ENCODE measurements at places on chromosomes 3 and 15.

GRCh38 chr3:170431054-170431453 is 12.4 kb downstream of the CLDN11 start:
- DNase-seq, result no peak

DNA sequence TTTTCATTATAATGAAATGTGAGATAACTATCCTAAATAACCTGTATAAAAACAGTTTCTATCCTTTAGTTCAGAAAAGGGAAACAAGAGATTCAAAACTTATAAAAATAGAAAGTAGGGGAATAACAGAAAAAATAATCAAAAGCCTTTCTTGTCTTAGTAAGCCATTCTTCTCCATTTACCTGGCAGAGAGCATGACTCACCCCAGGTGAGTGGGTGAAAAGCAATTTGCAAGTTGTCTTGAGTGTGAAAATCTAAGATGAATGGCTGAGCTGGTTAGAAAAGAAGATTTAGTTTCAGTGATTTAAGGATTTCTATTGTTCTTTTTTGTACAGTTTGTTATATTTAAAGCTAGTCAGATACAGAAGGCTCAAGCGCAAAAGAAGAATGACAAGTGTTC is 702.0 kb downstream of the GRM7 start:
- no peak for DNase-seq

DNA sequence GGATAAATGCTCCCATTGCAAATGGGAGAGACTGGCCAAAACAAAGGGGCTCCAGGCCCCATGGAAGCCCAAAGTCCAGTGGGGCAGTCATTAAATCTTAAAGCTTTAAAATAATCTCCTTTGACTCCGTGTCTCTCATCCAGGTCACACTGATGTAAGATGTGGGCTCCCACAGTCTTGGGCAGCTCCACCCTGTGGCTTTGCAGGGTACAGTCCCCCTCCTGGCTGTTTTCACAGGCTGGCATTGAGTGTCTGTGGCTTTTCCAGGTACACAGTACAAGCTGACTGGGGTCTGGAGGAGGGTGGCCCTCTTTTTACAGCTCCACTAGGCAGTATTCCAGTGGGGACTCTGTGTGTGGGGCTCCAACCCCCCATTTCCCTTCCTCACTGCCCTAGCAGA is 45.9 kb downstream of the NIPA2 start:
- DNase-seq, result no peak

DNA sequence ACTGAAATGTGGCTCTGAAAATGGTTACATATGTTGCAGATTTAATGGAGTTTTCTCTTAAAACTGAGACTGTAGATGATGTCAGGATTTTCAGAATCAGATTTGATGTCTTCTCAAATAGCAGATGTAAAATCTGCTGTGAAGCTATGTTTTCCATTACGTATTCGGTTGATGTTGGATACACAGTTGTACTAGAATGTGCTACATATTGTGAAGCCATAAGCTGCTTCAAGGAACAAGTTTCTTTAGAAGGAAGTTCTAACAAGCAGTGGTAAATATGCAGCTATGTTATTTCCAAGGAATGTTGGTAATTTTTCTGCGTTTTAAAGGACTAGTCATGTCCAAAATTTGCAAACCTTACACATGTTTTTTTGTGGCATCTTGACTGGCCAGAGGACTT is 197.7 kb downstream of the RBMS3 start:
- no peak for DNase-seq

DNA sequence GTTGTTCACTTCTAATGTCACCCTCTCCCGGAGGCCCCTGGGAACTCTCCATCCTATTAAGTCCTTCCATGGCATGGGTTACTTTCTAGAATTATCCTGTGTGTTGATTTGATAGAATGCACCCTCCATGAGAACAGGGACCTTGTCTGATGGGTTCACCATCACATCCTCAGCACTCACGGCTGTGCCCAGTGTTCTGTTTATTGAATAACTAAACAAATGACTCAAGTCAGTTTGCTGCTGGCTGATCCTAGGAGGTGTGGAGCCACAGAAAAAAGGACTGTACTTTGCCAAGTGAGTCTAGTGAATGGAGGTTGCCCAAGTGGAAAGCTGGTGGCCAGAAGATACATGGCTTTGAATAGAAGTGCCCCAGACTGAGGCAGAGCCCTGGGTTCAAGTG is 48.5 kb upstream of the RAB6B start:
- no peak for DNase-seq

GRCh38 chr3:33146791-33147445 is 33.1 kb downstream of the CRTAP start:
- DNase-seq, result no peak

DNA sequence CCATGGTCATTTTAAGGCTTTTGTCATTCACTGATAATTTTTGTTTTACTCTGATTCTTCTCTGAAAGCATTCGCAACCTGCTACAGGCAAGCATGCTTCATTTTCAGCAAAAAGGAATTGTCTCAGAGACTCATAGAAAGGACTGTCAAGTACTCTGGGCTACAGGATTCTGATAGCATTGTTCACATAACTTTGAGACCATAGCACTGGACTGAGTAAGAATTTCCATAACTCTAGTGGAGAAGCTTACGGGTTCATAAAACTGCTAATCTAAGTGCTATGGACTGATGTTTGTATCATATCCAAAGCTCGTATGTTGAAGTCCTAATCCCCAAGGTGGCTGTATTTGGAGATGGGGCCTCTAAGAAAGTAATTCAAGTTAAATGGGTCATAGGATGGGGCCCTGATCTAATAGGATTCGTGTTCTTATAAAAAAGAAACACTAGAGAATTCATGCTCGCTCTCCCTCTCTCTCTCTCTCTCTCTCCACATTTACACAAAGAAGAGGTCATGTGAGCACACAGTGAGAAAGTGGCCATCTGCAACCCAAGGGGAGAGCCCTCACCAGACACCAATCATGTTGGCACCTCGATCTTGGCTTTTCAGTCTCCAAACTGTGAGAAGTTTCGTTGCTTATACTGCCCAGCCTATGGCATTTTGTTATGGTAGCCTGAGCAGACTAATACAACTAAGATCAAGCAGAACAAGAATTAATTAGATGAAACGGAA is 60.4 kb downstream of the CRYGS start:
- no peak for DNase-seq

- peak; percentile 19 for DNase-seq
Measured at GRCh38 chr3:13650210-13651056, 101.5 kb downstream of the FBLN2 start.

GRCh38 chr3:101867511-101867910 is 18.2 kb downstream of the NFKBIZ start:
- no peak for DNase-seq

DNA sequence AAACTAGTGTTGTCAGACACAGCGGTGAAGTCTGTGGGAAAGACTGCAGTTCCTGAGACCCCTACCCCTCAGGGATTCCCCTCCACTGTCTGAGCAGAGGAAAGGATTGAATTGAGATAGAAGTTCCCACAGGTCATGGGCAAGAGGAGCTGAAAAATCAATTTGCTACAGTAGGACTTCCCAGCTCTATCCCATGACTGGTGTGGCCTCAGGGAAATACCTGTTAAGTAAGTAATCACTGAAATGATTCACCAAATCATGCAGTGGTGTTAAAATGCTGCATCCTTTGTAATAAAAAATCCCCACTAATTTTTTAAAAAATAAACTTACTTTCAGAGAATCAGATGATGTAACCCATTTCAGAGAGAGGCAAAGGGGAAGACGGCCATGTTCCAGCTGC is 45.0 kb upstream of the SPRED1 start:
- no peak for DNase-seq

GRCh38 chr15:86139828-86140227 is 60.2 kb downstream of the AGBL1 start:
- DNase-seq, result peak; percentile 14

DNA sequence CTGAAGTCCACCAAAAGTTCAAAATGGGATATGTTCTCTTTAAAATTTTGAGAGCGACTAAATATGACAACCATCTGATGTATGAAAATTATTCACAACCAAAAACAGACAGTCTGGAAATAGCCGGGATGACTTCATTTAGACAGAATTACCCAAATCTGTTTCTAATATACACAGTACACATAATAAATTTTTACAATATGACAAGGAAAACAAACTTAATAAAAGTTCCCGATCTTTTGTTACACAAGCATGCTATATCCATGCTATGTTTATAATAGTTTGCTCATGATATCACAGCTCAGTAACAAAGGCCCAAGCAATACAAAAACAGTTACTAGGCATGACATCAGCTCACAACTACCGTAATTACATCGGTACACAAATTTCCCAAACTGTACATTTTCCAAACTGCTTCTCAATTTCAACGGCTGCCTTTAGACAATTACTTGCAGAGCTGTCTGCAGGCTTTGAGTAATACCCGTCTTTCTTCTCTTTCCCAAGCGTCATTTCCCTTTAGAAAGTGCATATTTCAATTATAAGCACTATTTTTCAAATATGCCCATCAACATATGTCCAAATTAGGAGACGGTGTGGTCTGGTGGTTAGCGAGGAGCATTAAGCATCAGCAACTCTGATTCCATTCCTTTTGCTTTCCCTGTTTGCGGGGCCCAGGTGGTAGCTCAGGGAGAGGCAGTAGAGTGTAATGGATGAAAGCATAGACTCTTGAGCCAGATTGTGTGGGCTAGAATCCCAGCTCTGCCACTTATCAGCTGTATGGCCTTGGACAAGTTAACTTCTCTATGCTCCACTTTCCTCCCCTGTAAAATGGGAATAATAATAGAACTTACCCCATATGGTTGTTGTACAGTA is 481.2 kb downstream of the FOXP1 start:
- DNase-seq, result peak; percentile 41

DNA sequence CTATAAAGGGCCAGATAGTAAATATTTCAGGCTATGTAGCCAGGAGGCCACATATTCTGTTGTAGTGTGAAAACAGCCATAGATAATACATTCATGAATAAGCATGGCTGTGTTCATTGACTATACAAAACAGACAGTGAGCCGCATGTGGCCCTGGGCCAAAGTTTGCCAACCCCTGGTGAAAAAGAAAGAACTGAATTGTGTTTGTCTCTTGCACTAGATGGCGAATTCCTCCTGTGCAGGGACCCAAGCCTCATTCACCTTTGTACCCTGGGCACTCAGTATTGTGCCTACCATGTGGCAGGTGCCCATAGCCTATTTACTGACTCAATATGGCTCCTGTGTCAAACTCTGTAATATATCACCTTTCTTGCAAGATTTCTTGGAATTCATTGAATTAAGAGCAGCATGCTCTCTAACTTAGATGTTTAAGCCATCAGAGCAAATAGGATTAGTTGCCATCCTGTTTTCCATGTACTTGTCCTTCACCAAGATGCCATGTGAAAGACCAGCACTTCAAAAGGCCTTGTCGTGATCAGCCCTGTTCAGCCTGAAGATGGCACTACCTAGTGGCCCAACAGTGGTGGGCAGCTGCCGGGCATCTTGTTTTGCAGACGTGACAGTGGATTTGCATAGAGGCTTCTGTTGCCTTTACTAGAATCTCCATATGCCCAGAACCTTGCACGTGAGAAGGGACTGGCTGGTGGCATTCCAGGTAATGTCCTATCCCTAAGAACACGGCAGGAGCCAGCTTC is 50.9 kb upstream of the CMTM7 start:
- no peak for DNase-seq

Measured in NCI-H1417 (cell line).